ENCODE measurements at places on chromosomes 5 and 9.
A peak's percentile ranks its signal among the peaks of the same experiment; 100 is the strongest.

DNA sequence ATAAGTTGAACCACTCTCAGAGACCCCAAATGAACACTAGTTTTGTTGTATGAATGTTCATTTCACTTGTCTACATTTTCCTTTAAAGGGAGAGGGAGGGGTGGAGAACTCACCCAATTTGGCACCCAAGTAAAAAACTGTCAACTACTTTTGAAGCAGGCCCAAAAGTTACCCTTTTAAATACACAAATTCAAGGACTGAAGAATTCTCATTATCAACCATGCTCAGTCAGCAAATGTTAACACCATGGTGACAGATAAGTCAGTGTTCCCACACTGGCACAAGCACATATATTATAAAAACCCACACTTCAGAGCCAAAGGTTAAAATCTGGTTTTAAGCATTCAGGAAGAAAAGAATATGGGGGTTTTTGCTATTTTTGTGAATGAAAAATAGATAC, 31.6 kb downstream of the CSNK1A1 start:
- DNase-seq, result no peak

- no peak for DNase-seq
Measured at GRCh38 chr5:95704150-95704549, 21.4 kb upstream of the SPATA9 start.

GRCh38 chr5:126508962-126509279, 85.7 kb downstream of the GRAMD2B start:
- DNase-seq, result peak; percentile 16

- DNase-seq, result no peak
Measured at GRCh38 chr5:61148515-61148914, 13.8 kb downstream of the SMIM15 start.

DNA sequence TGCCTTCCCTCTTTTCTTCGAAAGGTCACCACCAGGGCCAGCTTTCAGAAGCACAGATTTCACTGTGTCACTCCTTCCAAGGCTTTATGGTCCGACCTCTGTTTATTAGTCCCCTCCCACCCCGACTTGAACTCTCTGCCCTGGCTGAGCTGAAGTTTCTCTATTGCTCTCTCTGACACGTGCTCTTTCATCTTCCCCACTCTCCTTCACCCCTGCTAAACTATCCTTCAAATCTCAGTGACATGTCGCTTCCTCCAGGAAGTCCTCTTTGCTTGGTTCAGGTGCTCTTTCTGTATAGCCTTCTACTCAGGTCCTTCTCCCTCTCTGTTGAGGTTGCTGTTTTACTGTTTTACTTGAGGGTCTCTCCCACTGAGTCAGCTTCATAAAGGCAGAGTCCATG, 64.4 kb downstream of the ARHGEF37 start:
- DNase-seq, result no peak

DNA sequence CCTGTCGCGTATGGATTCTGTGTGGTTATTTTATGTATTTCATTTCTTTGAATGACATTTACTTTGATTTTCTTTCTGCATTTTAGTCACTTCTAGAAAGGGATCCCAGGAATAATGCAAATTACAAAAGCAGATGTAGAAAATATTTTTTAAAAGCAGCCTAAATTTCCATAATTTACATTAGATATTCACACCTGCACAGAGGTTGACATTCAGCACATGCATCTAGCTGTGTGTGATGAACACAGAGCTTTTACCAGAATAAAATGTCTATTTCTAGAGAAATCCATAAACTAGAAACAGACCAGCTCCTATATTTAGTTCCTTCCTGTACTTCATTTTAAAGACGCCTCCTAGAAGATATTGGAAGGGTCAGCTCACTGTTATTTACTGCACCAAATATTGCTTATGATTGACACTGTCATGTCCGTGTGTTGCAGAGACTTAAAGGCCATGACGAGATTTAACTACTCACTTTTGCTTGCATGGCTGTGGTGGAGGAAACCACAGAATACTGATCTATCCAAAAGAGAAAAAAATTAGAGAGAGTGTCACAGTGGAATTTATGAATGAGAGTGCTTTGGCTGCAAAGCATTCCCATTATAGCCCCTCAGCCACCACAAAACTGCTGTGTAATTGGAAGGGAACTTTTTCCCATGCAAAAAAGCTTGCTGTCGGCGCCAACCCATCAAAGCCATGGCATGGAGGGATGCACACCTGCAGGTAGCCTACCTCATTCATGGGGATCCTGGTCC, 58.1 kb downstream of the EBF1 start:
- no peak for DNase-seq

DNA sequence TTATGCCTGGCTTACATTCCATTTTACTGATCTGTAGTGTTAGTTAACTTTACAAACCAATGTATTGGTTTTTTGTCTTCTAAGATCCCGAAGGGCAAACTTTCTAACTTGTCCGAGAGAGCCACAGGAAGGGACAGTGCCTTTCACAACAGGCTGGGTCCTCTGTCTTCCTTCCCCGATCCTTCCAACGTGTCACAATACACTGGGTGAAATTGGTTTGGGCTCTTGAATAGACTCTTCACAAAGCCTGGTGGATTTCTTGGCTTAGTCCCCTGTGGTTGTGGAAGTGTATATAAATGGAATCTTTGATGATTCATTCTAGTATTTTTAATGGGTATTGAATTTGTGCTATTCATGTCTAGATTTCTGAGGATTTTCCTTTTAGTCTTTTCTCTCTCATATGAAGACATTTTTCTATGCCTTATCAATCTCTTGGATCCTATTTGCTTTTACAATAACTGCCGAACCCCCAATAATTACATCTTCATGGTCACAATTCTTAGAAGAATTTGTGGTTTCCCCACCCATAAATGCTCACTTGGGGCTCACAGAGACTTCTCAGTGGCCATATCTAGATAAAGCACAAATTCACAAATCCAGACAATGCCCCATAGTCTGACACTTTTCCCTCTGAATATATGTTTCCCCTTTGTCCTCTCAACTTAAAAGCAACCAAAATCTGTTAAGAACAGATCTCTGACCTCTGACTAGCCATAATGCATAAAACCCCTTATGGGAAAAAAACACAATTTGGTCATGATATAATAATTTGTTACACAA, 107.7 kb downstream of the MTRR start:
- no peak for DNase-seq

All from DND-41 (cell line).